ENCODE measurements at places on chromosomes 5 and 9.

DNA sequence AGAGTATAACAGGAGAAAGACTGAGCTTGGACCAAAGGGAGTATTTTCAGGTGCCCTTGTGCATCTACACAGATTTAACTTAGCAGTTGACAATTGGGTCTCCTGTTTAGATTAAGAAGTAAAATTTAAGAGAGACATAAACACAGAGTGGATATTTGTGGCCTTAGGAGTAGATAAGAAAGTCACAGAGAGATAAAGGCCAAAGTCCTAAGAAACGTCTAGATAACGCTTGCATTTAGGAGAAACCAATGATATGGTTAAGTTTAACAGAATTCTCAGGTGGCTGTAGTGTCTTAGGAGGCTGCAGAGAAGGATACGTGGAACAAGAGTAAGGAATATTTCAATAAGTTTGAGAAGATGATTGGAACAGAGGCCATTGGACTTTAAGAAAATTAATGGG lies 155.0 kb upstream of the DAB2 start:
- DNase-seq: no peak

DNA sequence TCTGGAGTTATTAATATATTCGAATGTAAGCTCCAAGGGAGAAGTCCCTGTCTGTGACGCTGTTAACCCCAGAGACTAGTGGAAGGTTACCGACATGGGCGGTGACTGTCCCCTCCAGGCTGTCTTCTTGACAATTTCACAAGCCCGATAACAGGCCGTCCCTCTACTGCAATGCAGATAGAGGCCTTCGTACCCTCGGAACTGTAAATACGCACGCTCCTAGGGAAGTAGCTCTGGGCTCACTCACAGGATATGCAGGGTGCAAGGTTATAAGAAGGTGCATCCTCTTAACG lies 680 bp upstream of the RFK start:
- DNase-seq: no peak

DNA sequence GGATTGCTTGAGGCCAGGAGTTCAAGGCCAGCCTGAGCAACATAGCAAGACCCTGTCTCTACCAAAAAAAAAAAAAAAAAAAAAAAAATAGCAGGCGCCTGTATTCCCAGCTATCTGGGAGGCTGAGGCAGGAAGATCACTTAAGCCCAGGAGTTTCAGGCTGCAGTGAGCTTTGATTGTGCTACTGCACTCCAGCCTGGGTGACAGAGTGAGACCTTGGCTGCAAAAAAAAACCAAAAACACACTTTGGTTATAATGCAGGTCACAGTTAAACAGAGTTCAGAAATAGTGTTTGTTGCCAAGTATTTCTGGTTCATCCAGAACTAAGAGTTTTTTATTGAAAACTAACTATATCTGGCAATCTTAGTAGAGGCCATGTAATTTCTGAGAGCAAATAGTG lies 24.1 kb upstream of the IL6ST start:
- no peak for DNase-seq

DNA sequence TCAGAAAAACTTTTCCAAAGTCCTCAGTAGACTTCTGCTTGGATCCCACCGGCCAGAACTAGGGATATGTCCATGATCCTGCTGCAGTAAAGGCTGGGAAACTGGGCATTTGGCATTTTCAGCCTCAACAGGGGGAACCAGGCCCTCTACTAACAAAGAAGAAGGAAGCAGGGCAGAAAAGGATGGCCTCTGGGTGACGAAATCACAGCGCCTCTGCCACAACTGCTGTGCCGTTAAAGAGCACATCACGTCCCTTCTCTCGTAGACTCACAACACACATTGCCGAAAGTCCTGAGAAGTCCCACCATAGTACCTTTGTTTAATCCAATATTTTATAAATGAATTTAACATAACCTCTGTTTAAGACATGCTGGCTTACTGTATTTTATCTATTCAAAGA lies 10.4 kb upstream of the AFAP1L1 start:
- no peak for DNase-seq

DNA sequence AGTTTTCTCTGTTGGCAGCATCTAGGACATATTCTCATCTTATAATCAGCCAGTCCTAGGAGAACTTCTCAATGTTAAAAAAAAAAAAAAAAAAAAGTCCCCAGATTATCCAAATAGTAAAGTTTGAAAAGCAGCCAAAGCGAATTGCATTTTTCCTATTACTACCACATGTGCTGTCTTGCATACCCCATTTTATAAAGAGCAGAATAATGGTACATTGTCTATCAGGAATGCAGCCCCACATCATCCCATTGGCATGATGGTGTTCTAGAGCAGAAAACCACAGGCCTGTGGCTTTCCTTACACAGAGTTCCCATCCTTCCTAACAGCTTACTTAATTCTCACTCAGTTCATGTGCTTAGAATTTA lies 381.6 kb downstream of the TMEM38B start:
- no peak for DNase-seq

GRCh38 chr5:16518606-16519005 lies 53.0 kb upstream of the ZNF622 start:
- no peak for DNase-seq

GRCh38 chr5:160159991-160160792 lies 40.9 kb upstream of the PWWP2A start:
- DNase-seq: no peak

DNA sequence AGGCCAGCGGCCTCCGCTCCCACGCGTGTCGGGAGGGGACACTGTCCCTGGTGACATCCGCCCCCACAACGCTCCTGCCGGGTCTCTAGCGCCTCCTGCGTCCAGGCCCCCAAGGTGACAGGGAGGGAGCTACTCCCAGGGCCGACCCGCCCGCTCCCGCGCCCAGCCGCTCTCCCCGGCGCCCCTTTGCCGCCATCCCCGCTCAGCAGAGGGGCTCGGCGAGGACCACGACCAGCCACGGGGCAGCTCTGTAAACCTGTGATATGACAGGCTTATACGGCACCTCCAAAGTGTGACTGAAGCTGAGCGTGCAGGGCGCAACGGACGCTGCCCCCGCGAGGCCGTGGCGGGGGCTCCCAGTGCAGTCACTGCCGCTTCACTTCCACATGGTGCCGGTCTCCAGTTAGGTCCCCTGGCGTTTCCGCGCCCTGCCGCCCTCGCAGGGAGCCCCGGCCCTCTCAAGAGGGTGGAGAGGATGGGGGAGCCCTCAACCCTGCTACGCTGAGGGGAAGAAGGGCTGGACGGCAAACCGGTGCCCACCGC lies 978 bp upstream of the ADCY2 start:
- no peak for DNase-seq

- peak; percentile 98 for DNase-seq
Measured at GRCh38 chr9:129888293-129889121, 53.2 kb downstream of the USP20 start.

DNA sequence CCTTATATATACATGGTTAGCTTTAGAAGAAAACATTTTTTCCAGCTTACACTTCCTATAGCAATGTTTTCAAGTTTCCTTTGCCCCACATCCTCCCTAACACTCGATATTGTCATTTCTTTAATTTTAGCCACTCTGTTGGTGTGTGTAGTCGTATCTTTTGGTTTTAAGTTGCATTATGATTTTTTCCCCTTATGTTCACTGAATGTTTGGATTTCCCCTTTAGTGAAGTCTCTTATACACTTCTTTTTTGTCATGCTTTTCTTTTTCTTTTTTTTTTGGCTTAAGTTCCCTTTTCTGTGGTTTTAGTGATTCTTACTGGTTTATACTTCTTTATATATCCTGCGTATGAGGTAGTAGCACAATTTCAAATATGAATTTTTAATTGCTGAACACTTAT lies 58.8 kb downstream of the KDM4C start:
- DNase-seq: no peak

DNA sequence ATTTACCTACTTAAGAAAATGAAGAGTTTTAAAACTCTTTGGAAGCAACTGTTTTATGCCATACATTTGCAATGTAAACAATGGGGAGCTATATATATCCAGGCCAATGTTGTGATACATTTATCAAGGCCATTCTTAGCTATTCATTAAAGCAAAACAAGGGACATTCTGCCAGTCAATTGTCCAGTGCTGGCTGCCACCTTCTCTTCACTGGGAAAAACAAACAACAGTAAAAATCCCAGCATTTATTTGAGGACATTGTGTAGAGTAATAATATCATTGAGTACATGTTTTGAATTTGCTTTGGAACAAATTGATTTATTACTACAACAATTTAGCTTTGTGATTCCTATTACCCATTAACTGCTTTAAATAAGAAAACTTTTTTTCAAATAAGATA lies 1107.4 kb downstream of the DTWD2 start:
- no peak for DNase-seq

- no peak for DNase-seq
Measured at GRCh38 chr5:122330881-122331280, 18.8 kb downstream of the SNCAIP start.

- no peak for DNase-seq
Measured at GRCh38 chr5:119370486-119370885, 14.7 kb downstream of the TNFAIP8 start.

DNA sequence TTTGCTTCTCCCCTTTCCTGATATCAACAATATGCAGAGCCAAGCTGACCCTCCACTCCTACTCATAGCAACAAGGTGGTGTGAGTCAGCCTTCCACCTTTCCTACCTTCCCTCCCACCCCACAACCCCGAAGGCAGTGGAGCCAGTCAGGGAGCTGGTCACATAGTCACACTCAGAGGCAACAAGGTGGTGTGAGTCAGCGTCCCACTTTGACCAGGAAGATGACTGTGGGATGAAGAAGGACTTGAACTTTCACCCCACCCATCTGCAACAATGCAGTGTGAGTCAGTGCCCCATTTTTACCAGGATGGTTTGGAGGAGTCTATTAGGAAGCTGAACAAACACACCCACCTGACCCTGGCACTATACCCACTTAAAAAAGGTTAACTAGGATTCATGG lies 30.1 kb upstream of the ZNF782 start:
- no peak for DNase-seq

DNA sequence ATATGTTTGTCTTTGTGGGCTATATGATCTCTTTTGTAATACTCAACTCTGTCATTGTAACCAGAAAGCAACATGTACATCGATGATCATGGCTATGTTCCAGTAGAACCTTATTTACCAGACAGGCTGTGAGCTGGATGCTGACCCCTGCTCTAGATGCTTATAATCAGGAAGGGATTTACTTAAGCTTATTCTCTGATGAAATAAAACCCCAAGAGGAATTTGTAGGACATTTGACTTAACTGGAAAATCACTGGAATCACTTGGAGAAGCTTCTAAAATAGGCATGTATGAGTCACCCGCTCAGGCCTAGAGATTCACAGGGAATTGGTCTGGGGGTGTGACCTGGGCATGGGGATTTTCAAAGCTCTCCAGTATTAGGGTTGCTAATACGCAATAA lies 285.8 kb upstream of the ZNF608 start:
- no peak for DNase-seq

DNA sequence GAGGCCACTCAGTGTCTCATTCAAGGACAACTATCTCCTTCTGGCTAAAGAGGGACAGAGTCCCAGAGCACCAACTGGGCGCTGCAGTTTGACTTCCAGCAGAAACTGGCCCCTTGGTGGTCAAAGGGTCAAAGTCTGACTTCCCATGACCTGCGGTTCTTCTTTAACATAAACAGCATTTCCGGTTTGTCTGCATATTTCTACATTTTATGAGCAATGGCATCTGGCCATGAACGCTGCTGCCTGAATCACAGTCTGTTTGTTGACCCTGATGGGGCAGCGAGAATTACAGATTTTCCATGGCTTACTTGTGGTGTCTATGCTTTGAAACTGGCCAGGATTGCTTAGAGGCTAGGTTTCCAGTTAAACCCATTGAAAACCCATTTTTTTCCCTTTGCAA lies 1.3 kb downstream of the TNFSF15 start:
- no peak for DNase-seq

- DNase-seq: no peak
Measured at GRCh38 chr9:38424918-38425317, 664 bp upstream of the IGFBPL1 start.

DNA sequence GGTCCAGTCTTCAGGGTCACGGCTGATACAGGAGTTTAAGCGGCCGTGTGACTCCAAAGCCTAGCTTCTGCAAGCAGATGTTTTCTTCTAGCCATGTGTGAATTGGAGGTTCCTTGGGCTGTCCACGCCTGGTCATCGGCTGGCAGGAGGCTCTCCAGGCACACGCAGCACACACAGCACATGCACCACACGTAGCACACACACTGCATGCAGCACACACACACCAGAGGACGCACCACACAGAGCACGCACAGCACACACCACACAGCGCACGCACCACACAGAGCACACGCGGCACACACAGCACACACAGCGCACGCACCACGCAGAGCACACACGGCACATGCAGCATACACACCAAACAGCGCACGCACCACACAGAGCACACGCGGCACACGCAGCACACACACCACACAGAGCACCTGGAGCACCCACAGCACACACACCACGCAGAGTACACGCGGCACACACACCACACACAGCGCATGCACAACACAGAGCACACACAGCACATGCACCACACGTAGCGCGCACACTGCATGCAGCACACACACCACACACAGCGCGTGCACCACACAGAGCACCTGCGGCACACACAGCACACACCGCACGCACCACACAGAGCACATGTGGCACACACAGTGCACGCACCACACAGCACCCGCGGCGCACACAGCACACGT lies 234.3 kb downstream of the FANCC start:
- DNase-seq: no peak

GRCh38 chr5:159763562-159763961 lies 152.7 kb upstream of the ADRA1B start:
- no peak for DNase-seq

GRCh38 chr9:137482094-137482781 lies 23.1 kb upstream of the NSMF start:
- DNase-seq: no peak

GRCh38 chr9:107711542-107711941 lies 222.0 kb upstream of the KLF4 start:
- no peak for DNase-seq

DNA sequence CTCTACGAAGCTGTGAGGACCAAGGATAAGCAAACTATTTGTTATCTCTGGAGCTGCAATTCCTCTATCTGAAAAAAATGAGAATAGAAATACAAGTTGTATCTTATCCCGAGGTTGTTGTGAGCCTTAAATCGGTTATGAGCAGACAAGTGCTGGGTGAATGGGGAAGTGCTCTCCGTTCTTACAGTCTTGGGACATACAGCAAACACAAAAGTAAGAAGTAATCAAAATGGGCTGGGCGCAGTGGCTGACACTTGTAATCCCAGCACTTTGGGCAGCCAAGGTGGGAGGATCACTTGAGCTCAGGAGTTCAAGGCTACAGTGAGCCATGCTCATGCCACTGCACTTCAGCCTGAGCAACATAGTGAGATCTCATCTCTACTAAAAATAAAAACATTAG lies 31.7 kb downstream of the ITK start:
- DNase-seq: no peak

- DNase-seq: no peak
Measured at GRCh38 chr5:1315709-1316587, 21.1 kb upstream of the TERT start.

DNA sequence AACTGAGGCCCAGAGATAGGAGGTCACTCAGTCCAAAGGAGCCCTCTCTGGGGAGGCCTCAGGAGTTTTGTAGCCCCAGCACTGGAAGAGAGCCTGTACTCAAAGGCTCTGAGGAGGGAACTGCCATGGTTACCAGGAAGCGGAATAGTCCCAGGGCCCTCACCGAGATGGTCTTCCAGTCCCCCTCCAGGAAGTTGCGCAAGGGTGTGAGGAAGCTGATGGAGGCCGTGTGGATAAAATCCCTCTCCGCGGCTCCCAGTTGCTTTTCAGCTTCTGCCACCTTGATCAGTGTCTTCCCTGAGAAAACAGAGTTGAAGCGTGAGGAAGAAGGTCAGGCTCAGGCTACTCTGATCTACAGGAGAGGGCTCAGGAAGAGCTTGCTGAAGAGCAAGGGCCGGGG lies 13.5 kb downstream of the SH3GLB2 start:
- DNase-seq: no peak

- no peak for DNase-seq
Measured at GRCh38 chr5:131952301-131952857, 6.9 kb upstream of the MEIKIN start.
